Osteoblast (primary cell): ENCODE measurements at places on chromosomes 2 and 18. TPM values are rescaled to one million over a fixed set of nuclear protein-coding genes. Genes with fewer than 3 reads are reported as not detected.

CDH7 gene
- not detected in 2 replicates for total RNA-seq

PROM2 gene
- total RNA-seq = 0.29 and 0.36 TPM in 2 replicates

VAMP5 gene
- total RNA-seq = 21.8 and 27.1 TPM in 2 replicates

SIX2 gene
- total RNA-seq = 14.8 and 15.9 TPM in 2 replicates

MATN3 gene
- total RNA-seq = 1.4 and 2.4 TPM in 2 replicates

ANKRD29 gene
- 9.8 and 20.9 TPM in 2 replicates for total RNA-seq

DSG1 gene
- total RNA-seq = not detected in 2 replicates
